H4 (cell line): ENCODE measurements at places on chromosomes 7 and 10. TPM values are rescaled to one million over a fixed set of nuclear protein-coding genes. Genes with fewer than 3 reads are reported as not detected.

DNA sequence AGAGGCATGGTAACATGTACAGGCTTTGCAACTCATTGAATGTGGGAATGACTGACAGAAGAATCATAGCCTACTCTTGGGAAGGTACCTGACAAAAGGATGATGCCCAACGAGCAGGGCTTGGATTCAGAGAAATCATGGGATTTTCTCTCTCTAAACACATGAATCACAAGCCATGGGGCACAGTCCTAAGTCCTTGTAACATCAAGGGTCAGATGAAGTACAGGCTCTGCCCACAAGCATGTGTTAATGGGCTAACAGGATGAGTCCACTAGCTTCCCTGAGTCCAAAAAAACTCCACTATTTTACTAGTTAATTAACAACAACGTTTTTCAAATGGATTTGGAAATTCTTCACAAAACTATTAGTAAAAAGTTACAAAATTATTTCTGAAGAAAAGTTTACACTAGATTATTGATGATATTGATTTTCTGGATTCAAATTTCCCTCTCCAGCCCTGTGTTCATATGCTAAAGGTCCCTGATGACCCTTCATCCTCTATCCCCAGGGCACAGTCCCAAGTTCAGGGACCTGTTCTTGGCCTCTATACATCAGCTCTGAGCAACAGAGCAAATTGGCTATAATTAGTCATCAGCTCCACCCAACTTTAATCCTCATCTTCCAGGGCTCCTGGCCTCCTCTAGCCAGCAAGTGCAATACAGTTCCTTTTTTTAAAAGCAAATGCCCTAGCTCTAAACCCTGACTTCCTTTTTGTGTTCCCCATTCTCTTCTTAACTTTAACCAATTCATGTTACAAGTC is 99.8 kb downstream of the GSAP start:
- DNase-seq = no peak

- DNase-seq = no peak
Observed at GRCh38 chr10:1960982-1961381, 223.7 kb upstream of the ADARB2 start.

GRCh38 chr10:71427246-71427645 is 30.5 kb downstream of the CDH23 start:
- DNase-seq = peak; percentile 42

Gene SLC26A3
- not detected in 2 replicates for total RNA-seq

- no peak for DNase-seq
Observed at GRCh38 chr10:114245121-114245791, 6.2 kb downstream of the VWA2 start.
